ENCODE measurements at places on chromosomes 2 and 18. TPM values are rescaled to one million over a fixed set of nuclear protein-coding genes. Genes with fewer than 3 reads are reported as not detected.

GRCh38 chr2:188122985-188123384, 168.7 kb upstream of the GULP1 start:
- DNase-seq: no peak

The MEP1B gene
- total RNA-seq: not detected

The PRKAG3 gene
- total RNA-seq: not detected

DNA sequence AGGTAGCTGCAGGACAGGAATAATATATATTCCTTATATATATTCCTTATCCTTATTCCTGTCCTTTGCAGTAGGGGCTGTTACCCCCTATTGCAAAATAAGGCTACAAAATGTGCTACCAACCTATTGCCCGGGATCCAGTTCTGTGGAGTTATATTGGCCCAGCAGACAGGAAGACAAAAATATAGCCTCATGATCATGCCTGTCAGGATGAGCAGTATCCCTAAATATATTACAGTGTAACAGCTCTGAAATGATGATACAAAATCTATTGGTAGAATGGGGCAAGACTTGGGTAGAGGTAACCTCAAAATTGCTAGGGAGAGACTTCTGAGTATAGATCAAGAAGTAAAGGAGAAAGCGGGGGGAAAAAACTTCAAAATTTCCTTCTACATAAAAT, 31.6 kb upstream of the MARCHF7 start:
- DNase-seq: no peak

The C2orf76 gene
- 9.7 TPM for total RNA-seq

DNA sequence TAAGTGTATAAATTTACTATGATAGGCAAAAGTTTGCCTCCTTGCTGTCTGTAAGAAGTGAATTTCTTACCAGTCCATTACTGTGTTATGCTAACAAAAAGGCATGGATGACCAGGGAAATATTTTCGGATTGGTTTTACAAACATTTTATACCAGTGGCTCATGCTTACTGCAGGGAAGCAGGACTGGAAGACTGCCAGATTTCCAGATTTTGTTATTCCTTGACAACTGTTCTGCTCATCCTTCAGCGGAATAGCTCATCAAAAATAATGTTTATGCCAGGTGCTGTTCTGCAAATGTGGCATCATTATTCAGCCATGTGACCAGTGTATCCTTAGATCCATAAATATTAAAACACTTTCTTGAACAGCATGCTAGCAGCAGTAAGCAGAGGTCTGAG, 40.4 kb upstream of the NETO1 start:
- no peak for DNase-seq

The ARHGAP15 gene
- total RNA-seq: 4.1 TPM

DNA sequence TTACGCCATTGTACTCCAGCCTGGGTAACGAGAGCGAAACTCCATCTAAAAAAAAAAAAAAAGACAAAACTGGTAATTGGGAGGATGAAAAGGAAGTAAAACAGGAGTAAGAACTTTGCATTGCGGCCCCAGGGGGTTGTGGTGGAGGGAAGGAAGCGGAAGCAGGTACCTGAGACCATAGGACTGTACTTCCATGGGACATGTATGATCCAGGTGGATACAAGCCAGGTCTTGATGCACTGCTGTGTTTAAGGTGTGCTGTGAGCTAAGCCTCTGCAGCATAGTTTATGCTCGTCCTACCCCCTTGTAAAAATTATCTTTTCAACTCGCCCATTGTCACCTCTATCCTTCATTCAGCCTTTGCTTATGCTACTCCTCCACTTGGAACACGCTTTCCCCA, 23.7 kb downstream of the FBXO36 start:
- no peak for DNase-seq

GRCh38 chr2:206846981-206847834, 81.8 kb downstream of the FASTKD2 start:
- no peak for DNase-seq

The VAMP5 gene
- 45.6 TPM for total RNA-seq
